Astrocyte (in vitro differentiated cells and primary cell): ENCODE measurements at places on chromosomes 4 and X. TPM values are rescaled to one million over a fixed set of nuclear protein-coding genes. Genes with fewer than 3 reads are reported as not detected.

GRCh38 chrX:45771114-45771513 is 570.4 kb upstream of the DIPK2B start:
- DNase-seq, result peak; percentile 93

- no peak for DNase-seq
Observed at GRCh38 chr4:80033581-80033980, 39.4 kb downstream of the ANTXR2 start.

- DNase-seq, result no peak
Observed at GRCh38 chrX:156001667-156002021, 4.1 kb downstream of the IL9R start.

DNA sequence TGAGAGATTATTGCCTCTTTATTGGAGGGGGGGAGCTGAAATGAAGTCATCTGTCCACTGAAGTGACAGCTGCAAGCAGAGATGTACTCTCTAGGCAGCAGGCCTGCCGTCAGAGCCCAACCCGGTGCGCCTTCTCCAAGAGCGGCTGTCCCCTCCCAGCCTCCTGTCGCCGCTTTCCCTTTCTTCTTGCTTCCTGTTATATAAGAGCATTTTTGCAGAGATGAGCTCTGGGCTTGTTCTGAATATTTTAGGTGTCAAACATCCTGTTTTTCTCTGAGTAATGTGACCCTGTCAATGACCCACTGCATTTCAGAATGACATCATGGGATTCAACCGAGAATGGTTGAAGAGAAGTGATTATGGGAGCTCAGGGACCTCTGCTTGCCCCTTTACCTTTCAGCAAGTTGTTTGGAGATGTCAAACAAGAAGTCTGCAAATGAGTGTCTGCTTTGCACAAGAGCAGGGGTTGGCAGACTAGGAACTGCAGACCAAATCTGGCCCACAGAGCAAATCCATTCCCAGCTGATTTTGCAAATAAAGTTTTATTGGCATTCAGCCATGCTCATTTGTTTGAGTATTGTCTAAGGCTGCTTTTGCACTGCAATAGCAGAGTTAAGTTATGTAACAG is 79.9 kb downstream of the SLC9A6 start:
- peak; percentile 57 for DNase-seq

DNA sequence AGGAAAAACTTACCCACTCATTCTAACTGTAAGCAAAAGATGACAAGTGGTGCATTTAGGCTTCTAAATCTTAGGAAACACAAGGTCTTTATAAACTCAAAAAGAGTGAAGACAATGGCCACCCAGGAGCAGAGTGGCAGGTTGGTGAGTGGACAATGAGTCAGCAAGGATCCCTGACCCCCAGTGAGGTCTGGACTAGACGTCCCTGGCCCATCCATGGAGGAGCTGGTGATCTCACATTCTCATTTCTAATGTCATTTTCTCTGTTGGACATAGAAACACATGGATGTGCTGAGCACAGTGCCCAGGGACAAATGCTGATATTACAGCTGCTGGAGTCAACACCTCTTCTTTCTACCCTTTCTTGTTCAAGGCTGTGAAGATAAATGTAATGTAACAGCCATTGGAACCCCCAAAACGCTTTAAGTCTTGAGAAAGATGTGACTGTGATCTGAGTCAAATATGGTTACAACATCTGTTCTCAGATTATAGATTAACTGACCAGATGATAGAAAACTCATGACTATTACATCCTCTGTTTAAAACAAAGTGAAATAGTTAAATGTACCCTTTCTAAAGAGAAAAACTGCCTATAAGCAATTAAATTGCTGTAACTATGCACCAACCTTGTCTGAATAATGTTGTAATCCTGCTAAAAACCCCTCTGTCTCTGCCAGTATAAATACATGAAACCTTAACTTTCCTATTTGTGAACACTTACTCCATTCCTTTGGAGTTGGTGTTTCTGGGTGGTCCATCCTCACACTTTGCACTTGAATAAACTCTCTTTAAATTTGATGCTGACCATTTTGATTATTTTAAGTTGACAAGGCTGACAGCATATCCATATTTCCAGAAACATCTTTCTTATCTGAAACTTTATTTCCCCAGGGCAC is 92.7 kb downstream of the USP46 start:
- DNase-seq, result no peak

GRCh38 chrX:37816766-37817165 is 30.6 kb downstream of the DYNLT3 start:
- DNase-seq, result no peak

GRCh38 chr4:54005475-54005874 is 58.9 kb downstream of the CHIC2 start:
- no peak for DNase-seq

DNA sequence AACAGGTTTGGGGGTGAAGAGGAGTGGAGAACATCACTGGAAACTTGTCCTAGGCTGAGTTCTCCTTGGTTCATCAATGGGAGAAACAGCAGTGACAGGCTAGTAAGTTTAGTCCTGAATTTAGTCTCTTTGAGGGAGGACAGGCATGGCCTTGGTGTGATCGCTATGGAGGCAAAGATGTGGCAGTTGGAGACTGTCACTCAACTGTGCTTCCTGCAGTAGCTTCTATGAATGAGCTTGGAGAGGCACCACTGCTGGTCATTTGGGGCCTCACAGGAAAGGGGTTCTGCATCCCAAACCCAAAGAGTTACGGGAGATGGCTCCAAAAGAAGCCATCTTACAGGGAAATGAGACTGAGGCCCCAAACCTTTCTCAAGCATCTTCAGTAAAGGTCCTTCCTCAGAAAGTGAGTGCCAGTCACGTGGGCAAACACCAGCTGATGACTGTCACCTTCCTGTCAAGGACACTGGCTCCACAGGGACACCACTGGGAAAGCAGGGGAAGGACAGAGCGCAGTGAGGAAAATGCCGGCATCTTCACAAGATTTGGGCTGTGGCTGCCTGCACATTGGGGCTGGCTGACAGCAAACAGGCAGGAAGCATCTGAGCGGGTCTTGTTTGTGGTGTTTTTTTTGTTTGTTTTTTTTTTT is 7.2 kb downstream of the MRFAP1 start:
- no peak for DNase-seq

The TMSB15A gene
- total RNA-seq, result 0.46 and 1.6 TPM in 2 replicates

DNA sequence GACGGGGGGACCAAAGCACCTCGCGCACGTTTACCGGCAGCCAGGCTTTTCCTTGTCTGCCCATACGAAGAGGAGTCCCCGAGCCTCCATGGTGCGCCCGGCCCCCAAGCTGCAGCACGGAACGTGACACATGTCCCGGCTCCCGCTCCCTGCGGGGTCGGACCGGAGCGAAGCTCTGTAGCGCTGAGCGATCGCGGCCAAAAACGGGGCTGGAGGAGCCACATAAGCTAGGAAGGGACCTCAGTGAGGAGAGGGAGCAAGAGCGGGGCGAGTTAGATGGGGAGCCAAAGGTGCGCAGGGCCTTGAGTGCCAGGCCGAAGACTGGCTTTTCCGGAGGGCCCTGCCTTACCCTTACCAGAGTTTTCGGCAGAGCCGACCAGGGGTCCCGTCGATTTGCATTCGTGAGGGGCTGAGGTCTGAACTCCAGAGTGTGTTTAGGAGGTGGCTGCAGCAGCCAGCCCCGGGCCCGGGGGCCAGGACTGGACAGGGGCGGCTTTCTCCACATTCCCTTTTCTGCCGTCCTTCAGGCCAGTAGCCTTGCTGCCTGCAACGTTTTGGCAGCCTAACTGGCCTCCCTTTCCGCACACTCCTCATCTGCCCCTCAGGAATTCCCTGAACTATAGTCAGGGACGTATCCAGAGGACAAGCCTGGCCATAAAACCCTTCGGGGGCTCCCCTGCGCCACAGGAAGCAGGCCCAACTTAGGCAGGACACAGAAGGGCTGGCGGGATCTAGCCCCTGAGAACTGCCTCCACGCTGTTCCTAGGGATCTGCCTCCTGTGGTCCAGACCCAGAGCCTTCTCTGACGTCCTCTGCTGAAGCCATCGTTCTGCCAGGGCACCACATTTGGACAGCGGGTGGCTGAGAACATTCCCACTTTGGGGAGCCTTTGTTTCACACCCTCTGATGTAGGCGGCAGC is 689 bp downstream of the SSR4 start:
- DNase-seq, result no peak

DNA sequence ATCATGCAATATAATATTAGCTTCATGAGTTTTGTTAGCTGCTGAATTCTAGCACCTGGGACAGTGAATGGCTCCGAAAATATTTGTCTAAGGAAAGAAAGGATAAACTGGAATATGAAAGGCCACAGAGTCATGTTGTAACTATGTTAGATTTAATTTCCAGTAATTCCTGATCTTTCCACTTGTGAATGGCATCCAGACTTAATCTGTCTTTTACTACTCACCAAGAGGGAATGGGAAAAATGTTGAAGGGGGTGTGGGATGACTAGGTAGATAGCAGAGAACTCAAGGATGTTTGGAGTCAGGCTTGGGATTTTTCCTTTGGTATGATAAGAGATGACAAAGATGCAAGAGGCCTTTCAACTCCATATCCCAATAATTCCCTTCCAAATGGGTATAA is 9.4 kb downstream of the ADH6 start:
- peak; percentile 69 for DNase-seq

- DNase-seq, result no peak
Observed at GRCh38 chr4:89751416-89751815, 85.5 kb downstream of the SNCA start.

DNA sequence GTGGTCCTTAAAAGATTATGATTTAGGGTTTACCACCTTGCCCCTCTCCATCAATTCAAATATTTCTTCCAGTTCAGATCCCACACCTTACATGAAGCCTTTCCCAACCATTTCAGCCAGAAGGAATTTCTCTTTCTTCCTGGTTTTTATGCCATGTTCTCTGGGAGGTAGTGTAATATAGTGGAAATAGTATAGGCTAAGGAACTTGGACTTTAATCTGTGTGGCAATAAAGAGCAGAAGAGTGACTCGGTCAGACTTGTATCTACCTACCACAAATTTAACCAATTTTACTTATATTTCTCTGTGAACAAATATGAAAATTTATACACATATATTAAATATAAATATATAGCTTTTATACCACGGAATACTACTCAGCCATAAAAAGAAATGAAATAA is 18.4 kb upstream of the CISD2 start:
- no peak for DNase-seq

DNA sequence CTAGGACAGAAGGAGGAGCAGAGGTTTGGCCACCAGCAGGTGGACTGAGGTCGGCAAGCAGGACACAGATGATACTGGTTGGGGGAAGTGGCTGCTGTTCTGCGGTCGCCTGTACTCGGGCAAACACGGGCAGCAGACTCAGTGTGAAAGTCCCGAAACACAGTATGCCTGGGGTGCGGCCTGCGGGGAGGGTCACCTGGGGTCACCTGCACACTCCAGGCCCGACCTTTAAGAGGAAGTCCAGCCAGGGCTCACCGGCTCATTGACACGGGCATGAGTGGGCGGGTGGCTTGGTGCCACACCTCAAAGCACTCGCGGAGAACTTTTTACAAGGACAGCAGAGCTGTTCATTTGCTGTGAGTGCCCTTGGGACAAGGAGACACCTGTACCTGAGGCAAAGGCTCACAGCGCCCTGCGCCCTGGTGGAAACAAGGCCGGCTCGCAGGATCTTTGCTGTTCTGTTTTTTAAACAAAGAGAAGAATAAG is 71.5 kb upstream of the MXD4 start:
- no peak for DNase-seq

DNA sequence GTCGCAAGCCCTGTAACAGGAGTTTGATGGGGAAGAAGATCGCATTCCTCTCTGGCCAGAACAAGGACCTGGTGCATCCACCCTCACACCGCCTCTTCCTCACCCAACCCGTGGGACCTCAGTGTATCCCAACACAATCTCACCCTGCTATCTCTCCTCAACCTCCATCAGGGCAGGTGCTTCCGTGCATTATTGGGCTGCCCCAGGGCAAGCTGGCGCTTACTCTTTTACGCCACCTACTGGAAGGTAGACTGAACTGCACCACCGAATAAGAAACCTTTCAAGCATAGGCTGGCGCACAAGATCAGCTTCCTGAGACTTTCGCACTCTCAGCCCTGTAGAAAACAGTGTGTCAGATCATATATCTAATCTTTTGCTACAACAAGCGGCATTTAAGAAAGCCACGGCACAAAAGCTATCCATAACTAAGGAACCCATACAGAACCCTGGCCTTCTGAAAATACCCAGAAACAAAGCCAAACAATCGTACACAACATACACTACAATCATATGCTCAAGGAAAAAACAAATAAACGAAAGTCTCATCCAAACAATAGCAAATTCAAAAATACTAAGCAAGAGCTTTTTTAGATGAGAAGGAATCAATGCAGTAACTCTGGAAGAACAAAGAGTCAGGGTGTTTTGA is 209.3 kb downstream of the UGT8 start:
- no peak for DNase-seq

The RASSF6 gene
- total RNA-seq, result 0.07 and 0.14 TPM in 2 replicates

The CTSO gene
- total RNA-seq, result 3.7 and 6.5 TPM in 2 replicates

DNA sequence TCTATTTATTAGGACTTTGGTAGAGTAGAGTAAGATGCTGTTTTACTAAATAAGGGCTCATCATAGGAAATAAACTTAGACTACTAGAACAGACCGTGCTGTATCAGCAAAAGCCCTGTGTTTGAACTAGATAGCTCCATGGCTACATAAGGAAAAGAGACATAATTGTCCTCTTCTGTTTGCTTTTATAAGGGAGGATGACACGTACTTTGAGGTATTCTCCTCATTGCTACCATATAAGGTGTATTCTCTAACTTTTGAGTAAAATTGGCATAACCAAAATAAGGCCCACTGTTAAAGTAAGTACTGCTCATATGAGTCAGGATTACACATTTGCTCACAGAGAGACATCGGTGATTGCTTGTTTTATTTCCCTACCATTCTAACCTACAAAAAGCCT is 64.3 kb downstream of the PDLIM5 start:
- DNase-seq, result peak; percentile 92

GRCh38 chr4:79022529-79022928 is 83.3 kb upstream of the PAQR3 start:
- DNase-seq, result no peak

GRCh38 chrX:33909836-33910235 is 222.3 kb downstream of the FAM47A start:
- no peak for DNase-seq

- DNase-seq, result no peak
Observed at GRCh38 chrX:77174680-77175519, 272.3 kb upstream of the FGF16 start.

DNA sequence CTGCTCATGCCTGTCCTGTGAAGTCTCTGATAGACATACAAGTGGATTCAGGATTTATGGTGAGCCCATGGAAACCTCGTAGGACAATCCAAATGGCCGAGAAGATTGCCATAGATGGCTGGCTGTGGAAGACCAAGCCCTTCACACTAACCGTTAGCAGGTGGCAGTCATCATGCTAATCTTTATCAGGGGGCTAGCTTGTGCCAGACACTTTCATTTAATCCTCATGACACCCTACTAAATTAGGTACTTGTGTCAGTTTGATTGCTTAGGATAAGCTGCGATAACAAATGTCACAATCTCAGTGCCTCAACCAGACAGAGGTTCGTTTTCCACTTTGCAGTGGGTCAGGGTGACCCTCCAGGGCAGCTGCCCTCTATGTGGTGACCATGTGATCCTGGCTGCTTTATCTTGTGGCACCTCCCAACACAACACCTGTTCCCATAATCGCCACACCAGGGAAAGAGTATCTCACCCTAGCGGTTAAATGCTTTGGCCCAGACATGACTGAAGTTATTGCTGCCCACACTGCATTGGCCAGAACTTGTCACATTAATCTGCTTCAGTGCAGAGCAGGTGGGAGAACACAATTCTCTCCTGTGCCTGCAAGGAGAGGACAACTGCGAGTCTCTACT is 60.8 kb downstream of the REPS2 start:
- no peak for DNase-seq

The PNPLA4 gene
- 12.1 and 12.8 TPM in 2 replicates for total RNA-seq

GRCh38 chr4:5572751-5573150 is 135.6 kb downstream of the EVC2 start:
- DNase-seq, result no peak

The WDFY3 gene
- 76.6 and 89.5 TPM in 2 replicates for total RNA-seq

The GAGE1 gene
- total RNA-seq, result not detected in 2 replicates

The CDX4 gene
- not detected in 2 replicates for total RNA-seq
